Right lung (tissue), 10 donors: ENCODE measurements at places on chromosomes 16 and 17. TPM values are rescaled to one million over a fixed set of nuclear protein-coding genes. Genes with fewer than 3 reads are reported as not detected.

DNA sequence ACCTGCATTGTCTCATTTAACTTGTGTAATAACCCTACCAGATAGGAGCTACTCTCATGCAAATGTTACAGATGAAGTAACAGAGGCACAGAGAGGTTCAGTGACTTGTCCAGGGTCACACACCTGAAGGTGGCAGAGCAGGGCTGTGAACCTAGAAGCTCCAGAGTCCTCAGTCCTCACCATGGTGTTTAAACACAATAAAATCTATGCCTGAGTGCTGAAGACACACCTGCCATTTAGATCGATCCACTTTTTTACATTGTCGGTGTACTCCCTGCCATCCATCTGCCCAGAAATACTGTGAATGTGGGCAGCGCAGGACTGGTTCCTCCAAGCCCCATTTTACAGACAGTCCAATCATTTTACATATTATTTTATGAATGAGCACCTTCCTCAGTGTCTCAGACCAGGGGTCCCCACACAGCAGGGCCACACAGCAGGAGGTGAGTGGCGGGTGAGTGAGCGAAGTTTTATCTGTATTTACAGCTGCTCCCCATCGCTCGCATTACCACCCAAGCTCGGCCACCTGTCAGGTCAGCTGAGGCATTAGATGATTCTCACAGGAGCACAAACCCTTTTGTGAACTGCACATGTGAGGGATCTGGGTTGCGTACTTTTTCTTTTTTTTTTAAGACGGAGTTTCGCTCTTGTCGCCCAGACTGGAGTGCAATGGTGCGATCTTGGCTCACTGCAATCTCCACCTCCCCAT lies 5.6 kb downstream of the IL4R start:
- DNase-seq, result no peak

GRCh38 chr17:70080541-70081347 lies 5.7 kb downstream of the KCNJ16 start:
- DNase-seq, result no peak

- no peak for DNase-seq
Measured at GRCh38 chr17:73616873-73617404, 27.3 kb downstream of the SDK2 start.

DNA sequence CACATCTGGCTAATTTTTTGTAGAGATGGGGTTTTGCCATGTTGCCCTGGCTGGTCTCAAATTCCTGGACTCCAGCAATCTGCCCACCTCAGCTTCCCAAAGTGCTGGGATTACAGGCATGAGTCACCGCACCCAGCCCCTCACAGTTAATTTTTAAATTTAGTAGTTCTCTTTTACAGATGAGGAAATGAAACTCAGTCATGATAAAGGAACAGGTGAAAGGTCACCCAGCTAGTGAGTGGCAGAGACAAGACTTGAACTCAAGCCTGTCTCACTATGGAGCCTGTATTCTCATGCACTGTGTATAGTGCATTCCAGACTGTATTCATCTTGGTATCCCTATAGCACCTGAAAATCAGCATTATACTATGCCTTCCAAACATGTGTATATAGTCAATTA lies 77.1 kb upstream of the WSB1 start:
- no peak for DNase-seq

DNA sequence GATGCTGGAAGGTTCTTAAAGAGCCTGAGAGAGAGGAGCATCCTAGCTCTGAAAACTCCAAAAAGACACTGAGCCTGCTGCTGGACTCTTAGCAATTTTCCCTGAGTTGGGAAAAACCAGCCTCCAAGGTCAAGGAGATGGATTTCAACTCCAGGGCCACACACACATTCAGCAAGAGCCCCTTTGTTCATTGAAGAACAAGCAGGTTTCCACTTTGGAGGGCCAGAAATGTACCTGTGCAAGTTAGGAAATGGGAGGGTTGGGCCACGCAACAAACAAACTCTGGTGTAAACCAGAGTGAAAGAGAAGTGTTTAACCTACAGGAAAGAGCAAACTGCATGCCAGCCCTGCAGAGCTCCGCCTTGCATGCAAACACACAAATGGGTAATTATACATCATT lies 264.8 kb upstream of the RPL38 start:
- no peak for DNase-seq

GRCh38 chr16:85390511-85391174 lies 222.5 kb upstream of the GSE1 start:
- no peak for DNase-seq

GRCh38 chr17:50850640-50851039 lies 15.3 kb downstream of the WFIKKN2 start:
- DNase-seq, result no peak

DNA sequence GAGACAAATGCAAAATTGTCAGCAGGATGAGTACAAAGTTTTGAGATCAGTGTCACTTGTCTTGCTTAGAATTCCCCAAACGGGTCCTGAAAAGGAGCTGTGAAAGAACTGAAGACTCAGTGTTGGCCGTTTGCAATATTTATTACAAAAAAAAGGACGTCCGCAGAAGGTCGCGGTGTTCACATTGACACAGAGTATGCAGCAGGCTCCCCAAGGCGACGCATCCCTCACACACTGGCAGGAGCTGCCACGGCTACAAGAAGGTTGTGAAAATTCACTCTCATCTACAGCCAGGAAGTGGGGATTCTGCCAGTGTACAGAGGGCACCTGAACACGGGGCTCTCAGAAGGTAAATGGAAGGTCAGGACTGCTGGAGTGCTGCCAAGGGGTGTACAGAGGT lies 26.2 kb downstream of the AIPL1 start:
- DNase-seq, result no peak

DNA sequence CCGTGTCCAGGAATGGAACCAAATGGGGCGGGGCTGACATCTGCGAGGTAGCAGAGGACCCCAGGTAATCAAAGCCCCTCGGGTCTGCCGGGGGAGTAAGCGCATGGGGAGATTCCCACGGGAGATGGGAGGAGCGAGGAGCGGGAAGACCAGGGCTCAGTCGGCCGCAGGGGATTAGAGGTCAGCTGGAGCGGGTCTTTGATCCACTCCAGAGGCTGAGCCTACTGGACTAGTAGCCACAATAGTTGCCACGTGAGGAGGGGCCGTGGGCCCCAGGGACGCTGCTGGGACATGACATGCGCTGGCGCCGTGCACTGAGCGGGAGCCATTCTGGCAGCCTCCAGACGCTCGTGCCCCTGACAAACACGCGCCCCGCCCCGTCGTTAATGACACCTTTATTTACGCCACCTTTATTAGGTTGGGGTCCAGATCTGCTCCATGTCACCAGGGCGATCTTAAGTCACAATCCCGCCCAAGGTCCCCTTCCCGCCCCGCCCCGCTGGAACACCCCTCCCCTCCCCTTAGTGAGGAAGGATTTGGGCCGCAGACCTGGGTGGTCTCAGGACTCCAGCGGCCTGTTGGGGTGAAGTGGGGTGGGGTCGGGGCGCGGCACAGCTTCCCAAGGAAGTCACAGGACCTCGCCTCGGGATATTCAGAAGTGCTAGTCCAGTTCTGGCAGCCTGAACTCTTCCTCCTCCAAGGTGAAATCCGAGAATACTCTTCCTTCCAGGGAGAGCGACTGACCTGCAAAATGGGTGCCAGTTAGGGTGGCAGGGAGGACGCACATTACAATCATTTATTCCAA lies 15.0 kb downstream of the PPY start:
- DNase-seq, result no peak

GRCh38 chr16:86725401-86725800 lies 147.1 kb downstream of the FOXL1 start:
- no peak for DNase-seq

DNA sequence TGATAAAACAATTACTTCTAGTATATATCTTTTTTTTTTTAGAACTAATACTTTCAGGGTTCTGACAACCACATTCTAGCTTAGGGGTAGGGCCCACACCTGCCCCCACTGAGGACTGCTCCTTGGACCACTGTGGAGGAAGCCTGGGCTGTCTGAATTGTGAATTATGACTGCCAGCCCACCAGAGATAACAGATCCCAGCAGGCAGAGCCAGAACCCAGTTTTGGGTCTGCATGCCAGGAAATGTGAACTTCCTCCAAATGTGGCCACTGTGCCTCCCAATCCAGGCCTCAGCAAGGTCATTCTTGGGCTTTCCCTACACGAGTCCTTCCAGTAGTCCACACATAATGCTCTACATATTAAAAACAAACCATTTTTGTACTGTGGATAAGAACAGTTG lies 15.9 kb downstream of the VEZF1 start:
- DNase-seq, result no peak

DNA sequence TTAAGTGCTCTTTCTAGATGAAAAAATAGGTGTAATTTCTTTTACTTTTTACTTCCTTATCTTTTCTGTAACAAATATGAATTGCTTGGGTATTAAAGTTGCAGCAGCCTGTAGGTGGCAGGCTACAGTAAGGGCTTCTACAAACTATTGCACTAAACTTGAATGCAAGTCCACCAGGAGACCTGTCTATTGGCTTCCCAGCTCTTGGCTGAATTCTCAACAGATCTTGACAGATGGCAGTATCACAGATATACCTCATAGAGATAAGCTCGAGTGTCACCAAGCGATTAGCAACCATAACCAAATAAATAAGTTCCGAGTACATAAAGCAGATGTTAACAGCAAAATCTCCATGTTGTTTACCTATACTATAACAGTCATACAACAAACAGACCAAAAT lies 5.9 kb downstream of the BBS2 start:
- DNase-seq, result peak; percentile 22

SLC16A11 gene
- 0.42 TPM for polyA plus RNA-seq

ABCA3 gene
- 16.1 TPM for polyA plus RNA-seq

HS3ST6 gene
- polyA plus RNA-seq, result 0.16 TPM

GUCY2D gene
- polyA plus RNA-seq, result 0.12 TPM

UTS2R gene
- not detected for polyA plus RNA-seq

DNAAF1 gene
- polyA plus RNA-seq, result 14.6 TPM

FBXW10B gene
- polyA plus RNA-seq, result 2.0 TPM

SULT1A2 gene
- 4.0 TPM for polyA plus RNA-seq

TMEM107 gene
- polyA plus RNA-seq, result 20.1 TPM

GCSH gene
- polyA plus RNA-seq, result 95.7 TPM

GP1BA gene
- 3.2 TPM for polyA plus RNA-seq
